ENCODE measurements at places on chromosomes 3 and 15.
A peak's percentile ranks its signal among the peaks of the same experiment; 100 is the strongest.

- DNase-seq = peak; percentile 14
Measured at GRCh38 chr3:50320853-50321335, 1.7 kb downstream of the HYAL2 start.

DNA sequence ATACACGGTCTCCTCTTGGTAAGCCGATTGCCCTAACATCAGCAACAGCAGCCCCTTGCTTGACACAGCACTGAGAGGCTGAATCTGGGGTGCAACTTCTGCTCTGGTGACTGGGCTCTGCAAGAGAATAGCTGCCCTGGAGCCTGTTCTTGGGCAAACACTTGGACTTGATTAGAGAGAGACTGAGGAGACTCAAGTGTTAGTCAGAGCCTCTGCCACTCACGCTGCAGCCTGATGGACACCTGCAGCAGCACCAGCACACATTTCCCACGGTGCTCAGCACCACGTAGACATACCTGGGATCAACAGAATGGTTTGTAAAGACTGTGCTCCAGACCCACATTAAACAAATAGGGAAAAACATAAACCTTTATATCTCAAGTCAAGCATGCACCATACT lies 35.8 kb upstream of the UMPS start:
- DNase-seq = no peak

GRCh38 chr3:2861920-2862319 lies 248.3 kb downstream of the IL5RA start:
- DNase-seq = no peak

DNA sequence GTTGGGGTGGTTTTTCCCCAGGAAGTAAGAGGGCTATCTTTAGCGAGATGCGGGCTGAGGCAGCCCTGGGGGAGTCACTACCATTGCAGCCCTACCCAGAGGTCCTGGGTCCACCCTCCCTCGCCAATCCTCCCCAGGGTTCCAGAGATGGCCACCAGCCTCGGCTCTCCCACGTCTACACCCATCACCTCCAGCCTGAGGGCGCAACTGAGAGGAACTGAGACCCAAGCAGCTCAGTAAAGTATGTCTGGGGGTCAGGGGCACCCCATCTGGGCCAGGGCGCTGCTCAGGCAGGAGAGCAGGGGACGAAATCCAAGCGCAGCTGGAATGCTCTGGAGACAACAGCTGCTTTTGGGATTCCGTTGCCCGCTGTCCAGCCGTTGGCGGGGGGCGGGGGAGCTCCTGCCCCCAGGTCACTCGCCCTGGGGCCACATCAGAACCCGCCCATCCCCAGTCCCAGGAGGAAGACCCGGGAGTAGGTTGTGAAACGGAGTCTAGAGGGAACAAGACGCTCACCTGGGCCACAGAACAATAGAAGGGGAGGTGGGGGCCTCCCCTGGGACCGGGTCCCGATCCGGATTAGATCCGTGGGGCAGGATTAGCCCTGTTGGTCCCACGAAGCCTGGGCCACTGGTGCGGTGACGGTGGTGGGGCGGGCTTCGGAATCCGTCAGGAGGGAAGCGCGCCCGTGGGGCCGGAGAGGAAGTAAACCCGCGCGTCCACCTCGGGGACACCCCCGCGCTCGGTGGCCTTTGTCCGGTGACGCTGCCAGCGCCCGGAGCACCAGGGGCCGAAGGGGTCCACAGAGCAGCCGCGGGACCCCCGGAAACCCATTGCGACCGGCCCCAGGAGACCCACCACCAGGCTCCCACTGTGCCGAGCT lies 1.4 kb upstream of the NDUFAF3 start:
- no peak for DNase-seq

GRCh38 chr3:194773216-194773615 lies 87.5 kb downstream of the FAM43A start:
- no peak for DNase-seq

- DNase-seq = no peak
Measured at GRCh38 chr3:11373235-11373634, 101.0 kb downstream of the ATG7 start.

DNA sequence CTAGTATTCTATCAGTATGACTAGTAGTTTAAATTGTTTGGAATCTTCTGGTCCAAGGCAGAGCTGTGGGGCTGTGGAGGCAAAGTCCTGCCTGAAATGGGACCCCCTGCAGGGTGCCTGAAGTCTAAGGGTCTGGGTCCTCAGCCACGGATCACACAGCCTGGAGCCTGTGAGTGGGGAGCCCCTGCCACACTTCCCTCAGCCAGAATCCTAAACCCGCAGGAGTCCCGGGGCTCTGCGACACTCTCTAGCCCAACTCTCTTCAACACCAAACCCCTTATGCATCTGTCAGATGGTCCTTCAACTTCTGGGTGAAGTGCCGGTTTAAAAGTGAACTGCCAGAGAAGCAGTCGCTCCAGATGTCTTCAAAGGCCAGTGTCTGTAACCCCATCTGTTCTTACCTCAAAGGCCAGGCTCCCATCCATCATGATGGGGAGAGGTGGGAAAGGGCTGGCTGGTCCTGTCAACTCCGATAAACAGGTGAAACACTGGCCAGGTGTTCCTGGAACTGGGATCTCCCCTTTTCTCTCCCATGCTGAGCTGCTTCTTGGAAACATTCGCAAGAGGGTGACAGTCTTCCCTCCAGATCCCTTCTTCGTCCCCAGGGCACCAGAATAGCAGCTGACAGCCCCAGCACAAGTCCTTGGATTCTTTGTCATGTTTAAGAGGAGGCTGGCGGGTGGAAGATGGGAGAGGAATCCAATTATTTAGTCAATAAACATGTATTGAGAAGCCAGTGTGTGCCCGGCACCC lies 45.6 kb downstream of the CPN2 start:
- DNase-seq = no peak

GRCh38 chr15:85756411-85757072 lies 38.2 kb downstream of the KLHL25 start:
- no peak for DNase-seq

DNA sequence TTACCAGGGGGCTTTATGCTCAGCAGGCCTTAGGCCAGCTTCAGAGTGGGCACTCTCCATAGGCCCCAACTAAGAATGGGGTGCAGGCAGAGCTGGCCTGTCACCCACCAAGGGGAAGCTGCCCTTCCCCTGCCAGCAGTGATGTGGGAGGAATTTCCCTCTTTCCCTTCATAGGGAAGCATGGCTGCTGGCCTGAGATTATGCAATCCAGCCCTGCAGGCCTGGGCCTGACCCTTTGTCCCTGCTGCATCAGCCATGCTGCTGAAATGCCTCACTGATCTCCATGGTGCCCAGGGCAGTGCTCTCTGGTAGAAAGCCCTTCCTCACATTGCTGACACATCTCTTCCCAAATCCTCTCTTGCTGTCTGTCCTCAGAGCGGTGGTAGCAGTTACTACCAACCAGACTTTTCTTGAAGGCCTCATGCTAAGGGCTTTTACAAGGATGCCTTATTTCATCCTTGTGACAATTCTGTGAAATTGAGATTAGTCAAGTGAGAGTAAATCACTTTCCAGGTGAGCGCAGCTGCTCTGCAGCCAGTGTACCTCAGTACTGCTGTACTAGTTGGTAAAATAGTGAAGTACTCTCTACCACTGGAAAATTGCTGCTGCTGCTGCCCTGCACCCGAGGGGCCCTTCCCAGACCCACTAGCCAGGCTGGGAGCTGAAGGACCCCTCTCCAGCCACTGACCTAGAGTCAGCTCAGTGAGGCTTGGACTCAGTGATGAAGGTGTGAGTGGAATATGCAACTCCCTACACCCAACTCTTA lies 33.8 kb downstream of the MRAS start:
- no peak for DNase-seq

GRCh38 chr15:68875377-68876116 lies 54.8 kb upstream of the SPESP1 start:
- DNase-seq = peak; percentile 74
